AG20443 (cell line): ENCODE measurements at places on chromosomes 1 and 21.

DNA sequence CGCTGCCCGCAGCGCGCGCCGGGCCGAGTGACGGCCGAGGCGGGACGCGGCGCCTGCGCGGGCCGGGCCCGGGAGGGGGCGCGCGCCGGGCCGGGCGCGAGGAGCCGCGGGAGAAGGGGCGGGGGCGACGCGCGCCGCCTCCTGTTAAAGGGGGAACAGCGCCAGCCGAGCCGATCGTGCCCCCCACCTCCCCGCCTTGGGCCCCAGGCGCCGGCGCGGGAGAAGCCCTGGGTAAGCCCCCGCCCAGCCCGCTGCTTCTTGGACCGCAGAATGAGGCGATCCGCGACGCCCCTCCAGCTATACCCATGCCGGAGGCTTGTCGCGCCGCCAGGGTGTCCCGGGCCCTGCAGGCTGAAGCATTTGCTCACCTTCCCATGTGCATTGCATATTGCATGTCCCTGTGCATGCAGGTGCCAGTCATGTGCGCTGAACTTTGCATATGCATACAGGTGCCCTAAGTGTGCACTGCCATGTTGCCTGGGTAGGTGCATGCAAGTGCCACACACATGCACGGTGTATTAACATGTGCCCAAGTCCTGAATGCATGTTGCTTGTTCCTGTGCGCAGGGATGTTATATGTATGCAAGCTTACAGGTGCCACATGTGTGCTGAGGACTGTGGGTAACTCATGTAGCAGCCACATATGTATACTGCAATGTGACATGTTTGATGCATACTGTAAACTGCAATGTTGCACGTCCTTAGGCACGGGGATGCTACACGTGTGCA lies at the start of gene ADGRB2:
ADGRB2 (minus strand) TSS at position 29 of the 729 bp plus-strand sequence. CDS start 7,119 bp downstream, outside the sequence.
- peak; percentile 81 for DNase-seq

GRCh38 chr1:170619241-170620028 lies 44.5 kb upstream of the PRRX1 start:
- DNase-seq = no peak

DNA sequence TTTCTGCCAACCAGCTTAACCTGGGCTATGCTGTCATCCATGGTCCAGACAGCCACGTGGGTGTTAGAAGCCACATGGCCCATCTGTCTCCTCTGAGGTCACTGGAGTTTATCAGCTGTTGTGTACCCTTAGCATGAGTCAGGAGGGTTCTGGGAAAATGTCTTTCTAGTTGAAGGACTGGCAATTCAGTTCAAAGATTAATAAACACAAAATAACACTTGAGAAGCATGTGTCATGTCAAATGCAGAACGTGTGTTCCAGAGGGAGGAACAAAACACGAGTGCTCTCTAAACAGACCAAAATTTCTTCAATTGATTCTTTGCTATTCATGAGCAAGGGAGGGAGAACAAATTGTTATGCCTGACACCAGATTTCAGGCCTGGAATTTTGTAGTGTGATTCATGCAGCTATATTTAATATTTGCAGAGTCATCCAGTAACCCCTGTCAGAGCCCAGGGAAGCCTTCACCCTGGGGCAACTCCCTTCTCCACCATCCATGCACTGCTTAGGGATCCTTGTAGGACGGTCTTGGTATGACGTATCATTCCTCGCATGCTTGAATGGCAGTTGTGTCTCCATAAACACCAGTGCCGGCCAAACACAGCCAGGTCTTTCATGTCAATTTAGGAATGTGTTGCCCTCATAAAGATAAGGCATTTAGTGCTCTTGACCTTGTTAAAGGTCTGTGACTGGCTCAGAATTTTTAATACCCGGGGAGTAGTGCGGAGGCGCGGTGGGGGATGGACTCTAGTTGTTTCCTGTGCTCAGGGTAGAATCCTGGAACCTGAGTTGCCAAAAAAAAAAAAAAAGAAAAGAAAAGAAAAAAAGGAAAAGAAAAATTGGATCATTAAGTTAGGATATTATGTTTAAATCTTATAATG lies 27.7 kb upstream of the DYRK1A start:
- peak; percentile 93 for DNase-seq

DNA sequence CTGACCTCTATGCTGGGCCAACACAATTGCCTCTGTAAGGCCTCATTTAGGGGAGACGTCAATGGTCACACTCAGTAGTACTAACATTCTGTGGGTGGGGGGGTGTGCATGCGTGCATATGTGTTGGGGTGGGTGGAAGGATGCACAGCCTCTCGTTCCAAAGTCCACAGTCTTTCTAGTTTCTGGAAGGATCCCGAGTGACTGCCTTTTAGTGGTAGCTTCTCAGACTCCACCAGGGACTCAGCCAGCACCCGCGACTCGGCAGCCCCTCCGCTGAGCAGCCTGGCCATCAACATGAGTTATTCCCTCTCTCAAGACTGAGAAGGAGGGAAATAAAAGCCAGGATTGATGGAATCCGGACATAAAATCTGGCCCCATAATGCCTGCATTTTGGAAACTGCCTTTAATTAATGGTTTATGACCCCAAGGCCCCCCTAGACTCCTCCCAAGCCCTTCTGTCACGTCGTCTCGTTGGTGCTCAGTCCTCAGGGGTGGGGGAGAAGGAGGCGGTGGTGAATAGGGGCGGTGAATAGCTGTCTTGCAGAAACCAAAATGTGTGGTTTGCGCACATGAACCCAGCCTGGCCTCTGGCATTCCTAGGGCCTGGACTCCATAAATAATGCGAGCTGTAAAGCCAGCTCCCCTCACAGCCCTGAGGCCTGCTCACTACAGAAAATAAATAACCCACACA lies 65.1 kb upstream of the TMEM51 start:
- DNase-seq = no peak

DNA sequence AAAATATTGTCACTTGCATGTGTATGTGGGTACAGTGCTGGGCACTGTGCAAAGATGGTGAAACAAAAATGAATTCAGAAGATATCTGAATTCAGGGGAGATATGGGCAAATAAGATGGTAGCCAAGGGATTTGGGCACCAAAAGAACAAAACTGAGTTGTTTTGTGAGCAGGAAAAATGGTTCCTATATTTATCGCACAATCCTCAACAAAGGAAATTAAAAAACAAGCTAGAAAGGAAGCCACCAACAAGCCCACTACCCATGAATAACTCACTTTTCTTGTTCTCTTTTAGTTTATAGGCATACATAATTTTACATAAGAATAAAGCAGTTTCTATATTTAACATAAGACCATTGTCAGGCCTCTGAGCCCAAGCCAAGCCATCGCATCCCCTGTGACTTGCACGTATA lies 40.7 kb upstream of the VASH2 start:
- DNase-seq = no peak

DNA sequence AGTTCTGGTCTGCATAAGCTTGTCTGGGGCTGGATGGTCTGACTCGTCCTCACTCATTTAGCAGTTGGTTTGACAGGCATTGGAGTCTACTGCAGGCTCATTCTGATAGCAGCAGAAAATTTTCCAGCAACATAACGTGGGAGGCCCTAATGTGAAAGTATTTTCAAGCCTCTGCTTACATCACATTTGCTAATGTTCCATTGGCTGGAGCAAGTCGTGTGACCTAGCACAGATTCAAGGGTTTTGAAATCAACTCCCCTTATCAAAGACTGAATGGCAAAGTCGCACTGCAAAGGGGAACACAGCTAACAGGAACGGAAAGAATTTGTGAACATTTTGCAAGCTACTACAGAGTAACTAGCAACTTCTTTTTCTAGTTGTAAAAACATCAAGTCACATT lies 2.3 kb upstream of the USH2A start:
- DNase-seq = no peak

DNA sequence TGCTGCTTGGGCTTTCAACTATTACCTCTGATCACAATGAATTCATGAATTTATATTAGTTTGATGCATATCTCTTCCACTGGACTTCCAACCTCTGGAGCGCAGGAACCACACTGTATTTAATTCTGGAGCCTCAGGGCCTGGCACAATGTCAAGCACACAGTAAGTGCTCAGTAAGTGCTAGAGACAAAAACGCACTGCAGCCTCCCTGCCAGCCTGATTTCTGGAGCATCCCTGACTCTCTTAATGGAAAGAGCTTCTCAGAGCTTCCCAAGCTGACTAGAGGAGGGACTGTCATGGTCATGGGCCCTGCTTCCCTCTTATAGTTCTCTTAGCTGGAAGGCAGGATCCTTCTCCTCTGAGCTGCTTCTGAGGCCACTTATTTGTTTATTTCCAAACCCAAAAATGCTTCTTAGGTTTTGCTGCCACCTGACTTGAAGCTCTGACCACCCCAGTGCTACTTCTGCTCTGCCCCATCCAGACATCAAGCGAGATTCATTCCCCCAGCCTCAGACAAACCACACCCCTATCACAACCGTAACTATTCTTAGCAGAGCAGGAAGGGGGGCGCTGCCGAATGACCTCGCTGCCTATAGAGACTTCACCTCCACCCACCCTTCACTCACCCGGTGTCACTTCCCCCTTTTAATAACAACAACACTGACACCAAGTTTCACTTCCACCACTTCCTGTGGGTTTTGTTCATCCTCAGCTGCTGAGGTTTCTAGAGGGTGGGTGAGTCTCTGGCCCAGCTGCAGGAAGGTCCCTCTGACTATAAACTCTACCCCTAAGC lies 33.6 kb downstream of the NUAK2 start:
- DNase-seq = no peak

GRCh38 chr1:204432708-204433107 lies 21.1 kb upstream of the PPP1R15B start:
- no peak for DNase-seq

- DNase-seq = peak; percentile 84
Observed at GRCh38 chr1:225710804-225711203, 57.9 kb upstream of the ENAH start.

- DNase-seq = peak; percentile 47
Observed at GRCh38 chr21:35265170-35265877, 216.2 kb upstream of the RUNX1 start.

DNA sequence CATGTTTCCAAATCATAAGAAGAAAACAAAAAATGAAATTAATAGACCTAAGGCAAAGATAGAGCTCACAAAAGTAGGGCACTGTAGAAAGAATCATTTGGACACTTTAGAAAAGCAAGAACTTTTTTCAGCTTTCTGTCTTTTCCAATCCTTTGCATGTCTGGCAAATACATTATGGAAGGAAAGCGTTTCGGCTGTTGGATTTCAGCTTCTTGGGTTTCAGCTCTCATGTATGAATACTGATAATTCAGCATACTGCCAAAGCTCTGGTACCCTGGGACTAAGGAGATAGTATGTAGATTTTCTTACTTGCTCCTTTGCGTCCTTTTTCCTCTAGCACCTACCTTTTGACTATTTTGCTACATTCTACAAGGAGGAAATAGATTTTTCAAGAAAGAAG lies 375.9 kb downstream of the BRINP3 start:
- no peak for DNase-seq

DNA sequence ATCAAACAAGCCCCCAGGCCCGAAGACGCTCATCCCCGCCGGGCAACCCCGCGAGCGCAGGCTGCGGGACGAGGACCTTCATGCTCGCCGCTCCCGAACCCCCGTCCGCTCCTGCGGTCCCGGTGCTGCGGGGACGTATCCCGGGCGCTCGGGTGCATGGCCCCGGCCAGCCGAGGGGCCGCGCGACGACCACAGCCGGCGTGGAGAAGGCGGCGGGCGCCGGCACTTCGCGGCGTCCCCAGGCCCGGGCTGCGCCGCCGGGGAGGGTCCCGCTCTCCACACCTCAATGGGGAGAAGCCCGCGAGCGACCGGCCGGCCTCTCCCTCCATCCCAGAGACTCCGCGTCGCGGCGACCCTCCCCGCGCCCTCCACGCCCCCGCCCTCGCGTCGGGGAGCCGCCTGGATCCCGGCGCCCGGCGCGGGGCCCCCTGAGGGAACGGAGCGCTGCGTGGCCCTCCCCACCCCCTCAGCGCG lies 401 bp downstream of the ERRFI1 start:
- DNase-seq = no peak

DNA sequence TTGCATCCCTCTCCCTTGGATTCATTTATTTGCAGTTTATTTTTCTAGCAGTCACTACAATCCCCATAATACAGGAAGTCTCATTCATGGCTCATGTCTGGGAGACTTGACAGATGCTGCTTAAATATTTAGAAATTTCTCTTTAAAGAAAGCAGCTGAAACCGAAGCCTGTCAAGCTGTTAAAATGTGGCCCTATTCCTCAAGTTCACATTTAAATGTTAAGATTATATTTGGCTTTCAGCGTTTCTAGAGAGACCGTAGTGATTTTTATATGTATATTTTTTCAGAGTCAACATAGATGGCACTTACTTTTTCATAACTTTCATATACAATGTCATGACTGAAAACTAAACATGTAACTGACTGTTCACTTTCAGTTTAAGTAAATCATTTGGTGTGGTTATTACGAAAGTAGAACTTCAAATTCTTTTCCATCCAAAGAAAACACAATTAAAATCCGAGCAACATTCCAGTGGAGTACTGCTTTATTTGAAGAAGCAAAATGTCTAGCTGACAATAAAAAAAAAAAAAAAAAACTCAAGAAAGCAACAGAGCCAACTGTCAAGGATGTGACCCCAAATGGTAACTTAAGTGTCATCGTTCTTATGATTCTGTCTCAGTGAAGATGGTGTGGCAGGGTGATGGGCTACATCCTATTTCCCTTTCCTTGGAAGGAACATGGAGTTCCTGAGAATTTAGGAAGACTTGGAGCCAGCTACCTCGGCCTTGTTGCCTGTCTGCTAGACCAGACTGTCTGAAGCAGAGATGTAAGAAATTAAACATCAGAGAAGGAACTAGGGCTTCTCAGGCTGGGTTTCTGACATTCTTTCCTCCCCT lies 37.8 kb downstream of the MIS18A start:
- peak; percentile 41 for DNase-seq

GRCh38 chr1:182143825-182144645 lies 82.5 kb upstream of the ZNF648 start:
- DNase-seq = peak; percentile 80

- DNase-seq = no peak
Observed at GRCh38 chr1:29394521-29395225, 158.4 kb downstream of the PTPRU start.

GRCh38 chr1:15702722-15703550 lies 18.8 kb downstream of the PLEKHM2 start:
- DNase-seq = peak; percentile 53

- DNase-seq = peak; percentile 21
Observed at GRCh38 chr1:168243636-168244212, 17.9 kb downstream of the SFT2D2 start.

- DNase-seq = peak; percentile 36
Observed at GRCh38 chr1:34113887-34114286, 51.1 kb downstream of the CSMD2 start.

- DNase-seq = no peak
Observed at GRCh38 chr1:209876078-209876800, 48.5 kb downstream of the UTP25 start.

- DNase-seq = no peak
Observed at GRCh38 chr1:150532860-150533259, 16.3 kb upstream of the ADAMTSL4 start.

- DNase-seq = peak; percentile 47
Observed at GRCh38 chr1:64923294-64923718, 43.0 kb downstream of the JAK1 start.

DNA sequence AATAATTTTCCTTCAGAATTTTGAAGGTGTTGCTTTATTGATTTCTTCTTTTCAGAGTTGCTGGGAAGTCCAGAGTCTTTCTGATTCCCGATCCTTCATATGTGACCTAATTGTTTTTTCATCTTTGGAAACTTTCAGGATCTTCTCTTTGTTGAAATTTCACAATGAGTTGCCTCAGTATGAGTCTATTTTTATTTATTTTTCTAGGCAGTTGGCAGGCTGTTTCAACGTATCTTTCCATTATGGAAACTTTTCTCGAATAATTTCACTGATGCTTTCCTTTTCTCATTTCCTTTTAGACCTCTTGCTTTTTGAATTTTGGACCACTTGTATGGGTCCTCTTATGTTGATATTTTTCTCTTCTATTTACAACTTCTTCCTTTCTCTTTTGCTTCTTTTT lies 354.3 kb downstream of the TGFB2 start:
- DNase-seq = no peak

- DNase-seq = no peak
Observed at GRCh38 chr1:115310581-115311473, 27.2 kb downstream of the NGF start.
